A549 (cell line): ENCODE measurements at places on chromosomes 4 and X. TPM values are rescaled to one million over a fixed set of nuclear protein-coding genes. Genes with fewer than 3 reads are reported as not detected.

ASMT gene
- polyA plus RNA-seq: 0.12 to 0.20 TPM in 2 of 3 replicates, not detected in the other

HEPH gene
- polyA plus RNA-seq: 0.08 TPM in 1 of 3 replicates, not detected in the others

MFAP3L gene
- 5.1 to 7.5 TPM (median 6.9 TPM) in 3 replicates for polyA plus RNA-seq

FOXR2 gene
- polyA plus RNA-seq: not detected in 3 replicates

PABPC4L gene
- 0.35 to 0.59 TPM (median 0.53 TPM) in 3 replicates for polyA plus RNA-seq

QDPR gene
- polyA plus RNA-seq: 64.2 to 75.1 TPM (median 72.8 TPM) in 3 replicates

FDCSP gene
- not detected in 3 replicates for polyA plus RNA-seq

WAS gene
- 0.21 to 0.44 TPM (median 0.29 TPM) in 3 replicates for polyA plus RNA-seq

APLN gene
- polyA plus RNA-seq: 0.74 to 0.77 TPM (median 0.75 TPM) in 3 replicates

SLC26A1 gene
- polyA plus RNA-seq: 0.30 to 0.61 TPM (median 0.50 TPM) in 3 replicates

CNGA2 gene
- polyA plus RNA-seq: not detected in 3 replicates

SORCS2 gene
- polyA plus RNA-seq: 4.3 to 5.1 TPM (median 4.6 TPM) in 3 replicates

SPANXN4 gene
- not detected in 3 replicates for polyA plus RNA-seq

GRCh38 chrX:139077281-139078250 lies 366.0 kb upstream of the FGF13 start:
- no peak for DNase-seq

DNA sequence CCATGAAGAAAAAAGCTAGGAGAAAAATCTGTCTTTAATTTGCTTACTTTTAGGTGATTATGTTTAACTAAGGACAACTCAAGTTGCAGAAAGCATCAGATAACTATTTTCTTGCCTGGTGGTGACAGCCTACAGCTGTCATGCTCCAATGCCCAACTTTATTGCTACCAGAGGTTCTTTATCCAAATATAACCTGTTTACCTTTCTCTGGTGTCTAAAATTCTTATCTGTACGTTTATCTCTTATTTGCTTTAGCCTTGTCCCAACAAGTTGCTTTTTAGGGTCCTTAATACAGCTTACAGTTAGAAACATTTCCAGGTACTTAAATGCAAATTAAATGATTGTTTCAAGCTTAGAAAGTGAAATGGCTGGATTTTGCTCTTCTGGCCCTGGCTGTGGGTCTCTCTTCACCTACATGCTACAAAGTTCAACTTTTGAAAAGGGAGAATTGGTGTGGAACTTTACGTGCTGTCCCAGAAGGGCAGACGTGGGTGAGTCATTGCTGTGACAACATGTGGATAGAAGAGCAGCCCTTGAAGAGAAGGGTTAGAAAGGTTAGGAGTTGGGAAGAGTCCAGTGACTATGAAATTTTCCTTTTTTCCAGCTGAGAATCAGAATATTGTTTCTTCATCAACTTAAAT lies 60.7 kb downstream of the HPGD start:
- DNase-seq: peak; percentile 81

- no peak for DNase-seq
Observed at GRCh38 chr4:105145156-105145902, 1.3 kb upstream of the TET2 start.

DNA sequence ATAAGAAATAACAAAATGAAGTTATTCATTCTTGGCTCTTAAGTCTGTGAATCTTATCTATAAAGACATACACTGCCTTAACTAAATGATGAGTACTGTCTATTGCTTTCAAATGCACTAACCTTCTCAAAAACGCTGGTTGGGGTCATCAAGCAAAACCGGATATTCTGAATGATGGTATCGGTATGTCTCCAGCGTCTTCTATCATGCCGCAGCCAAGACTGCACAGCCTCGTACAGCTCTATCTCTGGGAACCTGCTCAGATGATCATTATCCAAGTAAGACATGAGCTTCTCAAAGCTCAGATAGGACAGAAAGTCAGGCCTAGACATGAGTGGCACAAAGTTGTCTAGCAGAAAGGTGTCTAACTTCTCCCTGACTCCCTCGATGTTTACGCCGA lies 21.1 kb downstream of the KLHL15 start:
- DNase-seq: no peak

- DNase-seq: peak; percentile 20
Observed at GRCh38 chrX:72545990-72546389, 26.7 kb downstream of the HDAC8 start.

GRCh38 chrX:96311366-96311765 lies 373.3 kb upstream of the DIAPH2 start:
- no peak for DNase-seq

DNA sequence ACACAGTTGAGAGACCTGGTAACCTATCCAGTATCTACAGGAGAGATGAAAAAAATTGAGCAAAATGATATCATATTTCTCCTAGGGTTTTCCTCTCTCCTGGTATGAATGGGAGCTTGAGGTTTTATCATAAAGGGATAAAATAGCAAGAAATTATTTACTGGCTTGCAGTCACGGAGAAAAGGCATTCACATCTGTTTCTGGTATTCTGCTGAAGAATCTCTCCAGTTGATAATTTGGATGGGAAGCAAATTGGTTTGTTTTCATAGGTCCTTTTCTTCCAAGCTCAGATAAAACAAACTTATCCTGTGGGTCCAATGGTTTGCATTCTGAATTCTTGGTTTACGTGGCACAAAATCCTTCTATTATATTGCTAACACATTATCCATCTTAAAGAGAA lies 83.1 kb upstream of the GYPA start:
- no peak for DNase-seq

GRCh38 chr4:14254926-14255325 lies 627.4 kb upstream of the BOD1L1 start:
- no peak for DNase-seq

DNA sequence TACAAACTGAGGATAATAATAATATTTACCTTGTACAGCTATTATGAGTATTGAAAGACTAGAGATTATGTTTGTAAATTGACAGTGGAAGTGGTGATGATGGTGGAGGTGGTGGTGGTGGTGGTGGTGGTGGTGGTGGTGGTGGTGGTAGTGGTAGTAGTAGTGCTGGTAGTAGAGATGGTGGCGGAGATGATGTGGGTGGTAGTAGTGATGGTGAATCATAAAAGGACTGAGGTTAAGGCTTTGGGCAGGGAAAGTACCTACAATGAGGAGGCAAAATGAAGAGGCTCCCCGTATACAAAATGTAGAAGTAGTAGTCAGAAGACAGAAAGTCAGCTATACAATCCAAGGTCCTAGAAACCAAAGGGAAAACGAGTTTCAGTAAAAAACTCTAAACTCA lies 214.1 kb downstream of the BCOR start:
- DNase-seq: no peak

- no peak for DNase-seq
Observed at GRCh38 chr4:2535376-2536192, 863 bp upstream of the FAM193A start.

DNA sequence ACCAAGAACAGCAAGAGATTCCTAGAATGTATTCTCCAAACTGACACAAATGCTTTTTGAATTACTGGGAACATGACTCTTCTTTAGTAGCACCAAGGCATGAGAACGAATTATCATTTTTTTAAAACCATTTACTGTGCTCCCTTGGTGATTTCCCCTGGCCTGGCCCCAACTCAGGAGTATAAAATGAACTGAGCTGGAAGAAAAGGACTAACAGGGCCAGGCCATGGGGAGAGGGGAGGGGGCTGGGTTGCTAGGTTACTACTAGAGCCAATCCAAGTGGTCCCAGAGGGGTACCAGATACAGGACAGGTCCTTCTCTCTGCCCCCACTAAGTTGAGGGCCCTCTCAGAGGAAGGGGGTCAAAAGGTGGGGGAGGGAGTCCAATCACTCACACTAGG lies 23.1 kb downstream of the SASH3 start:
- no peak for DNase-seq

DNA sequence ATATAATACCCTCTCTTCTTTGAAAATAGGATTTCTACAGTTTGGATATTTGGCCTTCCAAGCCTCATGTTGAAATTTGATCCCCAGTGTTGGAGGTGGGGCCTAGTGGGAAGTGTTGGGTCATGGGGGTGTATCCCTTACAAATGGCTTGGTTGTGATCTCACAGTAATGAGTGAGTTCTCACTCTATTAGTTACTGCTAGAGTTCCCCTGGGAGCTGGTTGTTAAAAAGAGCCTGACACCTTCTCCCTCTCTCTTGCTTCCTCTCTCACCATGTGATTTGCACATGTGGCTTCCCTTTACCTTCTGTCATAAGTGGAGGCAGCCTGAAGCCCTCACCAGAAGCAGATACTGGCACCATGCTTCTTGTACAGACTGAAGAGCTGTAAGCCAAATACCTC lies 73.9 kb downstream of the HDAC8 start:
- no peak for DNase-seq

DNA sequence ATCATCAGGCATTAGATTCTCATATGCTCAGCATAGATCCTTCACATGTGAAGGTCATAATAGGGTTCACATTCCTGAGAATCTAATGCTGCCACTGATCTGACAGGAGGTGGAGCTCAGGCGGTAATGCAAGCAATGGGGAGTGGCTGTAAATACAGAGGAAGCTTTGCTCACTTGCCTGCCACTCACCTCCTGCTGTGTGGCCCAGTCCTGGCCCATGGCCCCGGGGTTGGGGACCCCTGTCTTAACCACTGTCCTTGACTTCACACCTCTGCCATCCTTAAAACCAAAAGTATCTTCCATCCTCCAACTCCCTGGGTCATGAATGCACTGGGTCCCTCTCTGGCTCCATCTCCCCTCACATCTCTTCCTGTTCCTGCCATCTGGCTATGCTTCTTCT lies 129.1 kb downstream of the HMX1 start:
- DNase-seq: no peak

- DNase-seq: no peak
Observed at GRCh38 chr4:184536881-184537248, 62.5 kb upstream of the IRF2 start.

DNA sequence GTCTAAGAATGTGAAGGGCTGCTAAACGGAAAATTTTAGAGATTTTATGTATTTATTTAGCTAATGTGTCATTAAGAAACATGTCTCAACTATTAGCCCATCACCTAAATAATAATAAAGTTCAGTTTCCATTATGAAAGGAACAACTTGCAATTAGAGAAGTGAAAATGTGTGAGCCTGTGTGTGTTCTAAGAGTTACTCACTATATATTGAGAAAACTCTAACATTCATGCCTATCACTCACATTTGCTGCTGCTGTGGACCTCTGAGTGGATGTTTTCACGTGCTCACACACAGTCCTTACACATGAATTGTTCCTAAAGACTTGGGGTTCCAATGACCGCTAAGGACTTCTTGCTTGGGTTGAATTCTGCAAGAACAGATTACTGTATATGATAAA lies 364.0 kb downstream of the TMA16 start:
- no peak for DNase-seq

DNA sequence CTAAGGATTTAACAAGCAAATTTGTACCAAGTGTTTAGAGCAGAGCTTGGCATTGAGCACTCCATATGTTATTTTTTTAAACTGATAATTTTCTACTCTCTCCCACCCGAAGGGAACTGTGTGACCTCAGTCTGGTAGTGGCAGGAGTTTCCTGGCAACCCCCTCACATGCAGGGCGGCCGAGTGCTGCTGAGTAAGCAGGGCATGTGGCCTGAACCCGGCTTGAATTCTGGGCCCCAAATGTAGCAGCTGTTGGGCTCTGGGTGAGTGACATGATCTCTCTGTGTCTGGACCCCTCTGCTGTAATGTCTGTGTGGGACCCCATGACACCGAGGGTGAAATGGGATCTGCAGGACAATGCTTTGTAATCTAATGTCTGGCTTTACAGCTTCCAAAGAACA lies 13.6 kb upstream of the C4orf50 start:
- DNase-seq: no peak

DNA sequence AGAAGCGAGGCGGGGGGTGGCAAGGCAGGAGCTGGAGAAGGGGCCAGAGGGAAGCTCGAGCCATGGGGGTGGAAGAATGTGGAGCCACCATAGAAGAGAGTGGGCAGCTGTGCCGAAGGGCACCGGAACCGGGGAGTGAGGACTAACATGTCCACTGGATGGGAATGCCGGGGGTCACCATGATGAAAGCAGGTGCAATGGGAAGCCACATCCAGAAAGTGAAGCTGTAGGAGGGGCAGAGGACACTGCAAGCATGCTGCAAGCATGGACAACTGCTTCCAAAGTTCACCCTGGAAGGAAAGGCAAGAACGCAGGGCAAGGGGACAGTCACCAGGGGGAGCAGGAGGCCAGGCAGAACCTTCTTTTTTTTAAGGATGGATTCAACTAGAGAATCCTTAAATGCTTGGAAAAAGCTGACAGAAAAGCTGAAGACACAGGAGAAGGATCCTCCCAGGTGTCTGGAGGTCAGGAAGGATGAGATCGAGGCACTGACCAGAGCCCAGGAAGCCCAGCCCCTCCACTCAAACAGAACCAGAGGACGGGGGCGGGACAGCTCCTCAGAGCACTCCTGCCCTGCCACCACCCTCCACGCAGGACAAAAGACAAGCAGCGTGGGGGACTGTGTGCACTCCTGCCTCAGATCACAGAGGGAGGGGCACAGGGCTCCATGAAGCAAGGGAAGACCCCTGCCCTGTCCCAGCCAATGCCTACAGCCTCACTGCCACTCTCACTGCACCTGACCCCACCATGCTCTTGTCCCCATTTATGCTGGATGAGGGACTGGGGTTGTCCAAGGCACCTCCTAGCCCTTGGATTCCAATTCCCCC lies 169.2 kb downstream of the AFAP1 start:
- DNase-seq: peak; percentile 33

- no peak for DNase-seq
Observed at GRCh38 chr4:183544109-183544508, 39.3 kb downstream of the ING2 start.

DNA sequence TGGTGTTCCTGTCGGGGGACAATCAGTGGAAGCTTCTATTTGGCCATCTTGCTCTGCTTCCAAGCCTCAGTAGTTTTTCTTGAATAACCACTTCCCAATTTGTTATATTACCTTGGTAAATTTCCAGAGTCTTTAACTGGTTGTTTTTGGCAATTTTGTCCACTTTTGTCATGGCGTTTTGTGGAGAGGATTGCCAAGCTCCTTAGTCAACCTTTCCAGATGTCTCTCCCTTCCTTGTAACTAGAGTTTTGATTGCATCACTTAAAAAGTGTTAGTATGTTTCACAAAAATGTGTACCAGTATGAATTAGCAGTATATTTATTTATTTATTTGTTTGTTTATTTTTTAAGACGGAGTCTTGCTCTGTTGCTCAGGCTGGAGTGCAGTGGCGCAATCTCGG lies 15.8 kb upstream of the UXT start:
- no peak for DNase-seq

DNA sequence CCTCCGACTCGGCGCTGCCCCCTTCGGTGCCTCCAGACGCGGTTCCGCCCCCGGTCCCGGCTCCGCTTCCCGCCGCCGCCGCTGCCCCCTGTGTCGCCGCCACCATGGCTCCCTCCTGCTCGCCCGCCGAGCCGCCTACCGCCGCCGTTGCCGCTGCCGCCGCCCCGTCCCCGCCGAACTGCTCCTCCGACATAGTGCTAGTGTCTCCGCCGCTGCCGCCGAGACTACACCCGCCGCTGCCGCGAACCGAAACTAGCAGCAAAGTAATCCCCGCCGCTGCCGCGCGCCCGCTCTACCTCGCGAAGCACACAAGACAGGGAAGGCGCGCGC lies 340 bp downstream of the HNRNPD start:
- DNase-seq: no peak

GRCh38 chrX:69032601-69033000 lies 132.7 kb downstream of the PJA1 start:
- DNase-seq: no peak

DNA sequence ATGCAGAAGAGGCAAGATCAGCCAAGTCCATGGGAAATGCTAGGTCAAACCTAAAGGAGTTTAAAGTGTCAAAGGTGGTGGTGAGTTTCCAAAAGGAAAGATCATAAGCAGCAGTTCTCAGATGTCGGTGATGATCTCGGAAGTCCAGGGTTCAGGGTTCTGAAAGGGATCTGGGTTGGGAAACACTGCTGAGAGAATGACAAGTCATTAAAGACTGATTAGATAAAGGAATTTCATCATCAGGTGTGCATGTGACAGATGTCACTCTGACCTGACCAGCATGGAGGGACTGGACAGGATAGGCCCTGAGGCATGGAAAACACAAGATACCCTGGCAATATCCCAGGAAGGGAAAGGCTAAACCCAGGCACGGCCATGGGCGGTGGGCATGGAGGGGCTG lies 195.7 kb upstream of the TBL1X start:
- DNase-seq: no peak
